ENCODE measurements at places on chromosomes 2 and 18.

DNA sequence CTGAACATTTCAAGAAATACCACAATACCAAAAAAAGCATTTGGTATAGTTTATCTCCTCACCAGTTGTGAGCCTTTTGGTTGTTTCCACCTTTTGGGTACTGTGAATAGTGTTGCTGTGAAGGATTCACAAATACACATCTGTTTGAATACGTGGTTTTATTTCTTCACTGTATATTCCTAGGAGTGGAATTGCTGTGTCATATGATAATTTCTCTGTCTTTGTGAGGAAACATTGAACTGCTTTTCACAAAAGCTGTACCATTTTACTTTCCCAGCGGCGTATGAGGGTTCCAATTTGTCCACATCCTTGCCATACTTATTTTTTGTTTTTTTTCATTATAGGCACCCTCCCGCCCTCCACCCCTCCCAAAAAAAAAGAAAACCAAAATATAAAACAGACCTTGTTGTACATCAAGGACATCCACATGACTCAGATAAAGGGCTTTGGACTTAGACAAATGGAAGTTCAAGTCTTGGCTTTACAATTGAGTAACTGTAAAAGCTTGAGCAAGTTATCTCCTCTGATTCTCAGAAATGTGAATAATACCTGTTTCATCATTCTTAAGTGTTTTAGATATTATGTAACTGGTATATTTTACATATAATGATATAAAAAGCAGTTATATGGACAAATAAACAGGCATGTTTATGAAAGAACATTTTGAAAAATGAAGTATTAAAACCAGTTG, 19.0 kb downstream of the UBE2E3 start:
- no peak for DNase-seq

- DNase-seq, result peak; percentile 33
Measured at GRCh38 chr2:8488001-8488738, 193.7 kb upstream of the ID2 start.

DNA sequence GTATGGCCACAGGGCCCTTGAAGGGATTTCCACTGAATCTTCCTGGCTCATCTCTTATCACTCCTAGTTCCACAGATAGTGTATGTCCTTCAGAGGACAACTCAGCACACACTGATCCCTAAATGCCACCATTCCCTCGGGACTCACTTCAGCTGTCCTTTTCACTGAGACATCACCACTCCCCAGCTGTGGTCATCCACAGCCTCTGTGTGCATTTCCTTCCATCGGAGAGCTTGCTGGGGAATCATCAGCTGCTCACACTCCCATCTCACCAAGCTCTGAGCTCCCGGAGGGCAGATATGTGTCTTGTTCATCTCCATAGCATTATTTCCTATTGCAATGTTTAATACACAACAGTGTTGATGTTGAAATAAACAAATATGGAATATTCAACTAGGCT, 759.5 kb downstream of the RNF144A start:
- no peak for DNase-seq

DNA sequence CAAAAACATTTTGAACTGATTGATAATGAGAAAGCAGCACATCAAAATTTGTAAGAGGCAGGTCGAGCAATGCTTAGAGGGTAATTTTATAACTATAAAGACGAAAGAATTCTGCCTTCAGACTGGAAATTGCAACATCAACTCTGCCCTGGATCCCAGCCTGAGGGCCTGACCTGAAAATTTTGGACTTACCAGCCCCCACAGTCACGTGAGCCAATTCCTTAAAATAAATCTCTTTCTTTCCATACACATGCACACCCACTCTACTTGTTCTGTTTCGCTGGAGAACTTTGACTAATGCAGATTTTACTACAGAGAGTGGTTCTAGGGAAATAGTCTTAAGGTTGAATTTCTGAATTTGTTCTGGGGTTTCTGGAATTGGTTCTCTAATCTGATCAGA, 14.6 kb upstream of the ACOXL start:
- DNase-seq, result no peak

GRCh38 chr18:48136827-48137373, 206.4 kb upstream of the SMAD2 start:
- DNase-seq, result no peak

DNA sequence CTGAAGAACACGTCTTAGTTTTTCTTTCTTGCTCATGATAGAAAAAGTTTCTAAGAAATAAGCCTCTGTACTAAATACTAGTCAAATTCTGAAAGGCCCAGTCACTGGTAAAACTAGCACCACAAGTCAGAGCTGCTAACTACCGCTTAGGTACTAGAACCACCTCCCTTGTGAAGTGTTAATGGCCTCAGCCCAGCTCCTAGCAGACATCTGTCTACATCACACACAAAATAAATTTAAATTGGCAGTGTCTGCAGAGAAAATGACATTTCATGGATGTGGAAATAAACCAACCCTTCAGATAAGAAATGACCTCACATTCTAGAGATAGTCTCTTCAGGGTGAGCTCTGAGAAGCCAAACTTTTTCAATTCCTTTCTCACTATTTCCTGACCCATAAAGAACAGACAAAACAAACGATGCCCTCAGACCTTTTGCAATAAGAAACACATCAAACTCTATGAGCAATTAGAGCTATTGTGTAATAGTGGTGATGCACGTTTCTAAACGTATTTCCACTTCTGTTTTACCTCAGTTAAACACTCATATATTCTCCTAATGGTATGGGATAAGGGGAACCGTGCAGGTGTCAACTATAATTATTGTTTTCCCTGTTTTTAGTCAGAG, 70.3 kb upstream of the DSG1 start:
- no peak for DNase-seq

DNA sequence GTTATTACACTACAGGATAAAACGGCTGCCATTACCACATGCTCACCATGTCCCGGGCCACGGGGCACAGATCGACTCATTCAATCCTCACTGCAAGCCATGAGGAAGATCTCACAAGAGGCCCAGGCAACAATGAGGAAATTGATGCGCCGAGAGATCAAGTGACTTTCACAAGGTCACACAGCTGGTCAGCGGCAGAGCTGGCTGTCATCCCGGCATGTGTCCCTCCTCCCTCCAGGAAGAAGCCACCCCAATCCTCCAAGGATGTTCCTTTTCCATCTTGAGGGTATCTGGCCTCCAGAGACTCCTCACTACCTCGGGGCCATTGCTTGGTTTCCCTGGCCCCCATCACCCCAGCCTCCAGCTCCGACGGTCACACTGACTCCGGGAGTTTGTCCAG, 65.3 kb upstream of the GLI2 start:
- DNase-seq, result no peak

DNA sequence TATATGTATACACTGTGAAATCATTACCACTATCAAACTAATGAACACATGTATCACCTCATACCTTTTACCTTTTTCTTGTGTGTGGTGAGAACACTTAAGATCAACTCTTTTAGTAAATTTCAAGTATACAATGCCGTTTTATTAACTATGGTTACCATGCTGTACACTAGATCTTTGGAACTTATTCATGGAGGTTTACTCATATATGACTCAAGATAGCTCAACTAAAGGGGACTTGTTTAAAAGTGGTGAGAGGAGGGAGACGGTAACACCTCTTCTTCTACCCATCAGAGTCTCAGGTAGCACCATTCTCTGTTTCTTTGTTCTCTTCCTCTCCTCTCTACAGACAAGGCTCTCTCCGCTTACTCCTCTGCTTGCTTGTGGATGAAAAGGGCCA, 36.1 kb upstream of the TMEM178A start:
- DNase-seq, result no peak

GRCh38 chr2:187959821-187960220, 331.9 kb upstream of the GULP1 start:
- DNase-seq, result no peak

DNA sequence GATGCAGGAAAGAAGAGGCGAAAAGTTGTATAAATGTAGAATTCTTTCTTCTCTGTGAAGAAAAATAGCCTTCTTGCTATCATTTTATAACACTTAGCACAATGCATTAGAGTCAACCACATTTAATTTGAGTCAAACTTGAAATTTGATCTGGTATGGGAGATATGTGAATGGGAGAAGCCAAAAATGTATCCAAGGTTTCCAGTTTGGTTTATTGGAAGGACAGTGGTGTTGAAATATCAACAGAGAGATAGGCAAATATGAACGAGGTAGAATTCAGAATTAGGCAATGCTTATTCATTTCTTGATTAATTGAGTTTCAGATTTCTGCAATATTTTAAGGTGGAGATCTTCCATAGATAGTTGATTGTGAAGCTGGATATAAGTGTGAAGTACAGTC, 991.9 kb upstream of the CHAC2 start:
- DNase-seq, result no peak

GRCh38 chr2:190853531-190854383, 26.9 kb upstream of the GLS start:
- DNase-seq, result no peak

DNA sequence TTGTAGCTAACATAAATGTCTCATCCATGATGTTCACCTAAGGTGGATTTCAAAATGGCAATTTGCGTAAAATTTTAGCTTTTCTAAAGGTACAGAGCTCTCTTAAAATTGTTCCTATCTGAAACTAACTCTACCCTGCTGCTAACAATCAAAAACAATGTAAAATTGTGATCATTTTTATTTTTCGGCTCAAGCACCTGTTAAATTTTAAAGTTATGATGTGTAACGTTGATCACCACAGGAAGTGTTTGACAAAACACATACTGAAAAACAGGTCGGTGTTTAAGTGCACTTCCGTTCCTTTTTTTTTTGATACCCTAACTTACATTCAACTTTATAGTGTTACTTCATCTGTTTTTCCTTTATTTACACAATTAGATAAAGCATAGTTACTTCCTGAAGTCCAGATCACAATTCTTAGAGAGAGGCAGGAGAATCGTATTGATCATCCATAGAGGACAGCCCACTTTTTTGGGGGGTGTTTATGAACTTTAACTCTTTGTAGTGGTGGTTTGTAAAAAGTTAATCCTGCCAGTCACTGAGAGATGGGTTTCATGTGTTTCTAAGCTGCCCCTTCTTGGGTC, 6.0 kb upstream of the NCK2 start:
- no peak for DNase-seq

DNA sequence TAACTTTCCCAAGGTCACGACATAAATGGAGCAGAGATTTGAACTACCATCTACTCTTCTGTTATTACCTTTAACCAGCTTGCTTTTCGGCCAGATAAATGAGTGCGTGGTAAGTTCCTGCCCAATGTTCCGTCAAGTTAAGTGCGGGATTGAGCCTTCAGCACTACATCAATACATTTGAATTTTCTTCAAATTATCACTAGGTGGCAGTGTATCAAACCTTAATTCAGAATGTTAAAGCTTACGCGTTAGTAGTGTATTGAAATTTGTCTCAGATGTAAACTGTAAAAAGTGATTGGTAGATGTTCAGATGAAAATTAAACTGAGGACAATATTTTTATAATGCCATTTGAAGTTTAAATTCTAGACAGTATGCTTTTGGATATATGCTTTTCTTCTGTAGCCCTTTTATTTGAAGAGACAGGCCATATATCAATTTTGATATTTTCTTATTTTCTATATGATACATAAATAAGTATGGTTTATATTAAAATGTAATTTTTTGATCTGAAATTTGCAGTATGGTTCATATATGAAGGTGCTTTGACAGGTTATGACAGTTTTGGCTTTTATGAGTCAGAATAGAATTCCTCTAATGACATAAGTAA, 681.3 kb downstream of the ADCYAP1 start:
- no peak for DNase-seq

DNA sequence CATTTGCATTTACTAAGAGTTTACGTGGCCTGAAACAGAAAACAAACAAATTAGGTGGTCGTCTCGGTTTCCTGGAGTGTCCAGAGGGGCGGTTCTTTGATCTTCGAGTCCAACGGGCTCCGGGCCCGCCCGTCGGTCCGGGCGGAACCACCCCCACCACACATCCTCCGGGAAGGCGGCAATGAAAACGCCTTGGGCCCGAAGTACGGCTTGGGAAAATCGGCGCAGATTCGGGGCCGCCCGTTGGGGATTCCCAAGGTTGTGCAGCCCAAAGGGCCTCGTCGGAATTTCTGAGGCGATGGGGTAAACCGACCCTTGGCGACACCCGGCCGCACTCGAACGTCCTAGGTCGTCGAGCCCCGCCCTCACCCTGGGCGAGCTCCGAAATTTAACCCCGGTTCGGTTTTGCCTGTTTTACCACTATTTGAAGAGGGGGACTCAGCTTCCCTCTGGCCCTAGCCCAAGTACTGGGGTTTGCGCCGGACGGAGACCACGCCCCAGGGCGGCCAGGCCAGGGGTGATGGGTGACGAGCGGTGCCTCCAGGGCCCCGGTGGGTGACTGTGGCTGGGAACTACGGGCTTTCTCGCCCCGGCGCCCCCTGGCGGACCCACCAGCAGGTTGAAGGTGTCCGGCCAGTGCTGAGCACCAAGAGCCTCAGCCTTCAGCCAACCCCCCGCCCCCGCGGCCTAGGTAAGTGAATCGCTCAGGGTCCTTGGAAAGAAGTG, 1.9 kb upstream of the CFAP53 start:
- peak; percentile 61 for DNase-seq

DNA sequence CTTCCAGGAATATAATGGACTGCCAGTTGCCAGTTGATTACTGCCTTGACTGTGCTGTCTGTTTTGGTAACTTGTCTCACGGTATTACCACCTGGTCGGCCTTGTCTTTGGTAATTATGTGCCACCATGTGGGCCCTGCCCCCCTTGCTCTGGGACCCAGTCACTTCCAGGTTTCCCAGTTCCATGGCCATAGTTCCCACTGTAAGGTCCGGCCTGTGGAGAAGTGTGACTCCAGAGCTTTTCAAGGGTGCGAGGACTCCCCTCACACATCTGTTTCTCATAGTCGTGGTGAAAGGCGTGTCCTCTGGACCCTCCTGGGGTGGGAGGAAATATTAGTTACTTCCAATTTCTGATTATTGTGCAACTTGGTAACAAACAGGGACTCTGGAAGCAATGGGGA, 150.5 kb downstream of the SEPTIN10 start:
- DNase-seq, result no peak

- no peak for DNase-seq
Measured at GRCh38 chr2:53672881-53673522, 94.6 kb upstream of the CHAC2 start.

- DNase-seq, result no peak
Measured at GRCh38 chr2:29723255-29724001, 198.0 kb downstream of the ALK start.

GRCh38 chr2:226118471-226119429, 680.9 kb downstream of the IRS1 start:
- DNase-seq, result no peak

- DNase-seq, result peak; percentile 36
Measured at GRCh38 chr2:61793389-61793836, 60.4 kb downstream of the FAM161A start.

- no peak for DNase-seq
Measured at GRCh38 chr2:763766-764525, 86.7 kb upstream of the TMEM18 start.

GRCh38 chr2:117621326-117621725, 193.2 kb upstream of the DDX18 start:
- DNase-seq, result no peak

DNA sequence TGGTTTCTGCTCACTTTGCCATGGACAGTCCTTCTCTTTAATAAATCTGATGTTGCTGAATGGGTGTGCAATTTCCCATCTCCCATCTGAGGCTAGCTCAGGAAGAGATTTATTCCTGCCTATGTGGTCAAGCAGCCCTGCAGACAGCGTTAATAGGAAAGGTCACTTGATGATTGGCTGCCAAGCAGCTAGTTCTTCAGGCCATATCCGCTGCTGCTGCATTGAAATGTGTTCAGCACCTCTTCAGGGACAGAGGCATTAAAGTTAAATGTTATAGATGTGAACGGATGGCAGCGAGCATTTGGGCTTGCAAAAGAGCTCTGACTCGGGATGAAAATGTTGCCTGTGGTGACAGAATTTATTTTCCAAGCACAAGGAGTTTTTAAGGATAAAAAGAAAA, 474.2 kb downstream of the PIK3C3 start:
- no peak for DNase-seq

All from activated CD4-positive, CD25-positive, alpha-beta regulatory T cell (primary cell).